Muscle of arm (tissue), 14 donors: ENCODE measurements at places on chromosomes 12 and 14. TPM values are rescaled to one million over a fixed set of nuclear protein-coding genes. Genes with fewer than 3 reads are reported as not detected.
A peak's percentile ranks its signal among the peaks of the same experiment; 100 is the strongest.

DNA sequence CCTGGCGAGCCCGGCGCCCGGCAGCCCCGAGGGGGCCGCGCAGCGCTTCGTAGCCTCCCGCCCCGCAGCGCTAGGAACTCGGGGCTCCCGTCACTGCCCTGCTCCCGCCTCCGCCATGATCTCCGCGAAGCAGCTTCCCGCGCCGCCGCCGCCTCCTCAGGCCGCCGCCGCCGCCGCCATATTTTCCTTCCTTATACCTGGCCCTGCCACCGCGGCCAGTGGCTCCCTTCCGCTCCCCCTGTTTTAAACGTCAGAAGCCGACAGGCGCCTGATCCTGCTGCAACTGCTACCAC is 286 bp downstream of the PPP4R3A start:
- no peak for DNase-seq

- no peak for DNase-seq
Measured at GRCh38 chr12:117699118-117699517, 269.7 kb downstream of the KSR2 start.

DNA sequence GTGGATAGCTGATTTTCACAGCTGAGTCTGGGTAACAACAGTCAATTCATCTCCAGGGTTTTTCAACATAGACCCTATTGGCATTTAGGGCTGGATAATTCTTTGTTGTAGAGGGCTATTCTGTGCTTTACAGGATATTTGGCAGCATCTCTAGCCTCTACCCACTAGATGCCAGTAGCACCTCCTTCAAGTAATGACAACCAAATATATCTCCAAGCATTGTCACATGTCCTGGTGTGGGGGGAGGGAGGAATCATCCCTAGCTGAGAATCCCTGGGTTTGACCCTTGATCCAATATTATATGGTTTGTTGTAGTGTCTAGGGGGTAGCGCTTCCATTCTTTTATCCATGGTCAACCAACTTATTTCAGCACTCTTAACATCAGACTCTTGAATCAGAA is 157.2 kb downstream of the ANO4 start:
- DNase-seq: no peak

GRCh38 chr14:51877810-51878209 is 17.4 kb downstream of the GNG2 start:
- DNase-seq: no peak

GRCh38 chr12:50192908-50193307 is 25.7 kb upstream of the CERS5 start:
- no peak for DNase-seq

DNA sequence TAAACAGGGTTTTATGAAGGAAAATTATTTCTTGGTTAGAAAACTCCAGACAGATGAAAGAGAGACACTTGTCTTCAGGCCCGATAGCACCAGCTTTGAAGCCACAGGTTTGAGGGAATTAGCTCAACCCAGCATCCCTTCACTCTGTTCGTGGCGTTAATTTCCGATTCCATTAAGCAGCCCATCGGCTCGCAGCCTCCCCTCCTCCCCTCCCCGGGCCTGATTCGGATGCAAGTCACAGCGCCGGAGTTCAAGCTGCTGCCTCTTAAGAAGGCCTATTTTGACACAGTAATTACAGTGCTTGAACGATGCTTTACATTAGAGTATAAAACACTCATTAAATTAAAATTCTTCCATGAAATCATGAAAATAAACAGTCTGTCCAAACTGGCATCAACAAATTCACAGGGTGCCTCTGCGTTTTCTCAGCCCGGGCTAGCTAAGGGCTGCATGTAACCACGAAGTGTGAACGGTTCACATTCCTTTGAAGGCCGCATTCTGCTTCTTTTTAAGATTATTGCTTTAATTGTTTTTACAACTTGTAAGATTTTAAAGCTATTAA is 145.8 kb downstream of the DICER1 start:
- no peak for DNase-seq

GRCh38 chr12:42204362-42204761 is 33.7 kb downstream of the YAF2 start:
- no peak for DNase-seq

DNA sequence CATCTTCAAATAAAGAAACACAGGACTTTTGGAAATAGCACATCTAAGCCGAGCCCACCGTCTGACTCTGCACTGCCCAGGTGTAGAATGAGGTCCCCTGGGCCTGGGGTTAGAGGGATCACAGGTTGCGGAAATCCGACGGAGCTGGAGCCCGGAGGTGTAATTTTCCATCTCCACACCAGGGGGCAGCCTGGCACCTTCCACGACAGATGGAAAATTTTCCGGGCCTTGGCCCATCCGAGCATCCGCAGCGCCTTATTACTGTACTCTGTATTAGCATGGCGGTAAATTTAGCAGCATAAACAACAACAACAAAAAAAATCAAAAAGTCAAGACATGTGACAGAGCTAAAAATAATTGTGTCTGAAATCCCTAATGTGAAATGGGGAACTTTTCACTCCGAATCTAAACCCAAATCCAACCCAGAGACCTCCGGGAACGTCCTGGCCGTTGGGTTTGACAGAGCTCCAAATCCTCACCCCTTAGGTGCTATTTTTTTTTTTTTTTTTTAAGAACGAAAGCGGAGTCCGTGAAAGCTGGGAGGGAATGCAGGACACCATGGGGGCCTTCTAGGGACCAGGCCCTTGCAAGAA is 93.9 kb downstream of the KSR2 start:
- peak; percentile 69 for DNase-seq

- DNase-seq: no peak
Measured at GRCh38 chr14:35378425-35379233, 25.9 kb downstream of the NFKBIA start.

- no peak for DNase-seq
Measured at GRCh38 chr12:110349514-110350151, 53.9 kb downstream of the ANAPC7 start.

DNA sequence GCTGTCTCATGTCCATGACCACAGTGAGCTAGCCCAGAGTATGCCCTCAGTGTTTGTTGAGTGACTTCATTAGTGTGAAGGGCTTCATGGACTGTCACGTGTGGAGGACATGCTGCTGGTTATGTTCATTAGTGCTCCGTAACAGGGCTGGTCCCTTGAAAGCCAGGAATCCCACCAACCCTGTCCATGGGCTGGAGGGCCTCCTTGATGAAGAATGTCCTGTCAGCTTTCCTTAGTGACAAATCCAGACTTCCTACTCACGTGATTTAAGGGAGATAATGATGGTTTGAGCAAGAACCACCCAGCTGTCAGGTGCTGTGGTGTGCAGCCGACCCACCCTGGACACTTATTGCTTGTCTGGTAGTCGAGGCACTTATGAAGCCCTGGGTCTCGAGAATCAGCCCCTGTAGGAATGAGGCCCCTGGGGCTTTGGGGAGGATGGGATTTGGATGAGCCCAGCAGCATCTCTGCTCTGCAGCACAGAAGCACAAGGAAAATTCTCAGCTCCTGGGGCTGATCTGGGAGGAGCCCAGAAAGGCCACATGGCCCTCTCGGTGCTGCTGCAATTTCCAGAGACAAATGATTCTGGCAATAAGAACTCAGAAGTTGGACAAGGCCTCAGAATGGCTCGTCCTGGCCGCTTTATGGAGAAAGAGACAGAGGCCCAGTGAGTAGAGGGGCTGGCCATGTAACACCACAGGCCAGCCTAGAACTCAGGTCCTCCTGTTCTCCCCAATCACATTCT is 37.2 kb upstream of the FAM181A start:
- no peak for DNase-seq

DNA sequence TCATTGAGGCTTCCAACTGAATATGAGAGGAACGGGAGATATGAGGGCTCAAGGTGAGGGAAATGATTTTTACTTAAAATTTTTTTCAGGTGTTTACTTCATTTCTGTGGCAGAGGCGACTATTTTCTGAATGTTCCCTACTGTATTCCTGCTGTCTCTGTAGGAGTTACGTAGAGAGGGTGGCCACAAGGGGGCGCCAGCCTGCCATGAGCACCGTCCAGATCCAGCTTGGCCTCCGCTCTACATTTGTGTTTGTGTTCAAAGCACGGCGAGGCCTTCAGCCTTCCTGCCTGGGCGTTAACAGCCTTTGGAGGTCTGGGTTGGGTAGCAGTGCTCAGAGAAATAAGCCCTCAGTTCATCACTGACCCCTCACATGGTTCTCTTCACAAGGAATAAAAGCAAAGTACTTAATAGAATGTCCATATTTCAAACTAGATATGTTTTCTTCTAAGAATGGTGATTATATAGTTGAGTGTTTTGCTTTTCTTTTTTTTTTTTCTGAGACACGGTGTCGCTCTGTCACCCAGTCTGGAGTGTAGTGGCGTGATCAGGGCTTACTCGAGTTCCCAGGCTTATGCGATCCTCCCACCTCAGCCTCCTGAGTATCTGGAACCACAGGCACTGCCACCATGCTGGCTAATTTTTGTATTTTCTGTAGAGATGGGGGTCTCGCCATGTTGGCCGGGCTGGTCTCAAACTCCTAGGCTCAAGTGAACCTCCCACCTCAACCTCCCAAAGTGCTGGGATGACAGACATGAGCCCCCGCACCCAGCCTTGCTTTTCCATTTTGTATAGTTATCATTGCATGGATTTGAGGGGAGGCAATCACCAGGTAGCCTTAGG is 22.3 kb downstream of the CKB start:
- peak; percentile 82 for DNase-seq

Gene BEGAIN
- 6.1 TPM for polyA plus RNA-seq

Gene IL22
- not detected for polyA plus RNA-seq

Gene NPFF
- polyA plus RNA-seq: not detected

Gene IFNG-AS1
- 0.52 TPM for polyA plus RNA-seq

Gene PLBD1
- 11.2 TPM for polyA plus RNA-seq
